Omental fat pad (tissue), 4 donors: ENCODE measurements at places on chromosomes 5 and 9.

GRCh38 chr5:135222171-135222681 is 176.8 kb downstream of the MACROH2A1 start:
- no peak for DNase-seq

GRCh38 chr5:147507480-147508126 is 2.3 kb downstream of the DPYSL3 start:
- no peak for DNase-seq

DNA sequence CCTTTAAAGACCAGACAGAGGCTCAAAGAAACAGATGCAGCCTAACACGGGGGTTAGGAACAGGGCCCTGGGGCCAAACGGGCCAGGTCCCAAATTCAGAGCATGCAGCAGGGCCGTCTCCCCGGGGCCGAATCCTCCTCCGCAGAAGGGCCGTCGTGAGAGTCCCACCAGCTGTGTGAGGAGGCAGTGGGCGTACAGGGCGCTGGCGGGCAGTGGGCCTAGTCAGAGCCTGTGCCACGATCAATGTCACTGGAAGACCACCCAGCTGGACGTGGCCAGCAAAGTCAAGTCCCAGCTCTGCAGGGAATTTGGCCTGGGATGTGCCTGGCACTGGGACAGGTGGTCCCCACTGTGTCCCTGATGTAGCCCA is 15.8 kb upstream of the FCN2 start:
- DNase-seq, result no peak

GRCh38 chr5:53029608-53030007 is 40.5 kb downstream of the ITGA2 start:
- DNase-seq, result no peak

DNA sequence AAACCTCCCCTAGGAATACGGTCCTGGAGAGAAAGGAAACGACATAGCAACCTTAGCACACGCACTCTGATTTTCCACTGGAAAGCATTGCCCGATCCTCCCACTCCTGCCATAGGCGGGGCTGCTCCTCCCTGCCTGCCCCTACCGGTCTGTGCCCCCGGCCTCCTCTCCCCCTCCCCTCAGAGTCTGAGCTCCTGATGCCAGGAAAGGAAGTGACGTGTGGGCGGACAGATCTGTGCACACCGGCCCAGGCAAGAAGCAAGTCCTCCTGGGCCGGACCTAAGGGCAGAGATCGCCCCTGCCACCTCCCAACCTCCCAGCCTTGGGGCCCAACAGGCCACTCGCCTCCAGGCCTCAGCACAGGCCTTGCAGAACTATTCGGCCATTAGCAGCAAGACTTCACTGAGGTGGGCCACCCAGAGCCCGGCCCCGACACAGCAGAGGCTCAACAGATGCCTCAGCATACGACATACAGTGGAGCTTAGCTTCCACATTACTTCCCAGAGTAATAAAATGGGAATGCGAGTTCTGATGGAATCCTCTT is 7.2 kb downstream of the NINJ1 start:
- no peak for DNase-seq

DNA sequence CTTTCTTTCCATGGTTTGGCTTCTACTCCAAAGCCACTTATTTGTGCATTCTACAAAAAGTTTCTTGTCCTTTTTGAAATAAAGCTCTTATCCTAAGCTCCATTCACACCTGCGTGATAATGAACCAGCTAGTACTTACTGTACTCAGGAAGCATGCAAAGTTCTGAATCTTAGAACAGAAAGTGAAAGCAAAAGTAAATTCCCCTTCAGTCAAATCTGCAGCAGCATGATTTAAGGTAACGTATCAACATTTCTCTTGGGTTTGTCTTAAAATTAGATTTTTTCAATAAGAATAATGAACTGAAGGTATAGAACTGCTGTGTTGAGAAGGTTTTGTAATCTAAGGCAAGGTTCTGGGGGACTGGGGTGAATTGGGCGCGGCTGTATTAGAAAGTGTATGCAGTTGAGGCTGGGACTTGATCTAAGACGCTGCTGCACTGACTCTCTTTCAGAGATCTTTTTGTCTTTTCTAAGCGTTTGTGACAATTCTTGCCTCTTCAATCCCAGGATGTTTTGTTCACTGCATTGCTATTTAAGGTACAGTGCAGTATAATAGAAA is at the start of gene ERAP2:
Gene ERAP2, plus strand, starts transcription at position 209 of the 559 bp plus-strand sequence. CDS start 3,186 bp downstream, outside the sequence.
- no peak for DNase-seq

DNA sequence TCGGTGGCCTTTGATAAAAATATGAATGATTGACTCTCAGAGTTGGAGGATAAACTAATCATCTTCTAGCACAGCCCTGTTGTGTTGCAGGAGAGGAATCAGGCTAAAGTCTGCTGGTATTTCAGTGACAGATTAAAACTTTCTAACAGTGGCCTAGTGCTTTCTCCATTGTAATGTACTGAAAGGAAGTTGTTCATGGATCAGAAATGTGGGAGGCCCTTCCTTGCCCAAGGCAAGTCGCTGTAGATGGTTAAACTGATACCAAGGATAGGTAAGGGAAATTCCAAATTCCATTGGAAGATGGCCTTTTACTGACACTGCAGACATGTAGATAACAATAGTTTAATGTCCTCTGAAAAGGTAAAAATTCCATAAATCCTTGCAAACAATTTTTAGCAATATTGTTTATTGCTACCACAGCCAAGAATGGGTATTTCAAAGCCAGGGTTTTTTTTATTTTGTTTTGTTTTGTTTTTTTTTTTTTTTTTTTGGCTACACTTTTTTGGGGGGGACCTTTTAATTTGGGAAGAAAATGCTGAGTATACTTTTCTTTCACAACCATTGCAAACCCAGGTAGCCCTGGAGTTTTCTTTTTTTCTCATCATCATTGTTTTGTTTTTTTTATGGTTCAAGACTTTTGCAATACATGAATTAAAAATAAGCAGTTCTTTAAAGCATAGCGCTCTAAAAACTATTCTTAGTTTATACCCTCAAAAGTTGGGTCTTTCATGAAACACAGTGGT is 35.5 kb downstream of the WDR36 start:
- DNase-seq, result no peak

DNA sequence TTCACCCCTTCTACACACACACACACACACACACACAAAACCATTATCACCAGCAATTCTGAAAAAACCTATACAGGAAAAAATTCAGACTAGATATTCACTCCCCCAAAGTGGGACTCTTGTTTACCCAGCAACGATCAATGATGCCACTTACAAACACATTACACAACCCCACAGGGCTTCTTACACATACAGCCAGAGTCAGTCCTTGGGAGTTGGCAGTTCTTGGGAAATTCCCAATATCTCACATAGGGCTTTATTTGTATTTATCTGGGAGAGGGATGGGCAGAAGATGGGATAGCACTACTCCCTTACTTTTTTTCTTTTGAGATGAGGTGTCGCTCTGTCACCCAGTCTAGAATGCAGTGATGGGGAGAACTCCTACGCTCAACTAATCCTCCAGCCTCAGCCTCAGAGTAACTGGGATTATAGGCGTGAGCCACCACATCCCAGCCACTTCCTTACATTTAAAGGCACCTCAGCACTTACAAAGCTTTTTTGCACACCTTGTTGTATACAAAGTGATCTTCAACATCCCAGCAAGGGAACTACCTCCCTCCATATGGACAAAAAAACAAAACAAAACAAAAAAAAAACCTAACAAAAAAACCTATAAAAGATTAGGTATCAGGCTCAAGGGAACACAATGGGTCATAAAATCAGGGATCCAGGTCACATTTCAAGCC is 168.4 kb downstream of the TSSK1B start:
- DNase-seq, result no peak
